HT-29 (cell line): ENCODE measurements at places on chromosomes 4 and X. TPM values are rescaled to one million over a fixed set of nuclear protein-coding genes. Genes with fewer than 3 reads are reported as not detected.

The NPFFR2 gene
- not detected in 2 replicates for total RNA-seq

The KCND1 gene
- total RNA-seq: 0.18 TPM in 1 of 2 replicates, not detected in the other

The DSPP gene
- not detected in 2 replicates for total RNA-seq

The CT45A7 gene
- not detected in 2 replicates for total RNA-seq

The KIF4A gene
- total RNA-seq: 20.1 and 21.7 TPM in 2 replicates
